Stomach (tissue), 19 donors: ENCODE measurements at places on chromosomes 5 and 9. TPM values are rescaled to one million over a fixed set of nuclear protein-coding genes. Genes with fewer than 3 reads are reported as not detected.

DNA sequence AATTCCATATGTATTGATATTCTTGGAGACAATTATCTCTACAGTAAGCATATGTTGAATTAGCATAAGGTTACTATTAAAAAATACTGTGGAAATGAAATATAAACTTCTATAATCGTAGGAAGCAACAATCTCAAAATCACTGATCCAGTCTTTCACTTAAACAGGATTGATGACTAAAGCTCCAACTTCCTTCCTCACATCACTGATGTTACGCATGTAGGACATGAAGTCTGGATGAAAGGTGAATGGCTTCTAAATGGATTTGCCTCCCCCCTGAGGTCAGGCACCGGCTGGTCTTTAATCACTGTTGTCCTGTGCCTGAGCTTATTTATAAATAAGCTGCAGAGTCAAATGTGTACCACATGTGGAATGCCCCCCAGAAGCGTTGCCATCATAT lies 157.1 kb upstream of the NFIB start:
- DNase-seq: no peak
- H3K4me1 ChIP-seq: no peaks in the 10 kb centered on the region
- H3K4me3 ChIP-seq: no peak overlapping the region
- H3K36me3 ChIP-seq: no peaks in the 10 kb centered on the region

DNA sequence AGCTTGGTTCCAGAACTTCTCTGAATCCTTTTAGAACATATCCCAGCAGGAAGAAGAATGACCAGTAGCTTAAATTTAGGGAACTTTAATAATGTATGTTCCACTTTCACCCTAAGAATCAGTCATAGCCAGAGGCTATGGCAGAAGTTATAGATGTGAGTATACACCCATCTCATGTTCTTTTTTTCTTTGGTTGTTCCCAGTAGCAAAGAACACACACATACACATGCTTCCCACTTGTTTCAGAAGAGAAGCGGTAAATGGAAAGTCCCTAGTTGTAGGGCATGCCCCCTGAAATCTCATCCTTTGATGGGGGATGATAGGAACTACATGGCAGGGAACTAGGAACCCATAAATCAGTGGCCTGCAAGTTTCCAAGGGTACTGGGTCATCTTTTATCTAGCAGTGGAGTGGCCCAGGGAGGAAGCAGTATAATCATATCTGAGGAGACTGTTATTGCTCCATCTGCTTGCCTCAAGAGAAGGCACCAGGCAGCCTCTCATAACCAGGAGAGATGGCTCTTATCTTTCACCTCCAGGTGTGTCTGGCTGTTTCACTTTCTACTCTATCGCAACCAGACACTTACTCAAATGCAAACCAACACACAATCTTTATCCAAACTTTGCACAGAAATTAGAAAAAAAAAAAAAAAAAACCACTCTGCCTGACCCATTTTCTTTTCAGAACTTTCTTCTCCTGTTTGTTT lies 109.5 kb downstream of the SNCAIP start:
- H3K27me3 ChIP-seq: no peaks in the 10 kb centered on the region
- H3K36me3 ChIP-seq: no peaks in the 10 kb centered on the region
- no peaks in the 10 kb centered on the region for H3K4me1 ChIP-seq
- H3K27ac ChIP-seq: no peak overlapping the region

DNA sequence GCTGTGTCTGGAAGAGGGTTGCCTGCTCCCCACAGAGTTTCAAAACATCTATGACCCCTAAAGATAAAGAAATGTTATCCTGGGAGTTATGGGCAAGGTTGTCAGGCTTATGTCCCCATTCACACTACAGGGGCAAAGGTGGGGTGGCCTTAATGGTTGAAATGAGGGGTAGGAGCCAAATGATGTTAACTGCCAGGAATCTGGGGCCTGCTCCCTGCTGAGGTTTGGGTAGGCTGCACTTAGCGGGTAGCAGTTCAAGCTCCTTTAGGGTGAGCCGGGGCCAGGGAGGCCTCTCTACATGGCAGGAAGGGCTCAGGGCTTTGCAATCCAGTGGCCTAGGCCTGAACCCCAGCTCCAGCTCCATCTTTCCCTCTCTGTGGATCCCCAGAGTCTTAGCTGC lies 3.0 kb downstream of the FGF18 start:
- H3K4me3 ChIP-seq: no peak overlapping the region
- H3K36me3 ChIP-seq: no peaks in the 10 kb centered on the region
- H3K27ac ChIP-seq: no peak overlapping the region
- no peaks in the 10 kb centered on the region for H3K27me3 ChIP-seq
- no peak for DNase-seq
- H3K4me1 ChIP-seq: peaks cover 33% of the 10 kb centered on the region

GRCh38 chr9:13934416-13934815 lies 379.5 kb downstream of the NFIB start:
- no peak for DNase-seq
- H3K27me3 ChIP-seq: no peaks in the 10 kb centered on the region
- H3K4me1 ChIP-seq: peaks cover 10% of the 10 kb centered on the region

DNA sequence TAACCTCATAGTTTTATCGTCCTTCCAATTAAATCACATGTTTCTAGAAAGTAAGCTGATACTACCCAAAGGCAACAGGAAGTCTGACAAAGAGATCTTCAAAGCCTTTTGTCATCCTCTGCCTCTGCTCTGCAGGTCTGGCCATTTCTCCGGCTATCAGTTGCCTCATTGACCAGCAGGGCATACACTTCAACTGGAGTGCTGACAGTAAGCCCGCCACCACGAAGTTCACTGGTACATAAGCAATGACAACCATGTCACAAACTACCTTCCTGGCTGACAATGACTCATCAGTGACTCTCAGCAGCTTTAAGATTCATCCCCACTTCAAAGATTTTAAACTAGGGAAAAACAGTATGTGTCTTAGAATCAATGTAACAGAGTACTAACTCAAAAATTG lies 20.6 kb downstream of the SPTLC1 start:
- no peak overlapping the region for H3K27ac ChIP-seq
- H3K27me3 ChIP-seq: no peaks in the 10 kb centered on the region
- H3K4me1 ChIP-seq: peaks cover 16% of the 10 kb centered on the region
- peaks cover 16% of the 10 kb centered on the region for H3K36me3 ChIP-seq

BARX1 gene
- total RNA-seq: 80.5 TPM

C7 gene
- total RNA-seq: 167 TPM
